ENCODE measurements at places on chromosomes 6 and 20.
A peak's percentile ranks its signal among the peaks of the same experiment; 100 is the strongest.

- DNase-seq: no peak
Measured at GRCh38 chr6:137227871-137228302, 8.7 kb upstream of the IFNGR1 start.

DNA sequence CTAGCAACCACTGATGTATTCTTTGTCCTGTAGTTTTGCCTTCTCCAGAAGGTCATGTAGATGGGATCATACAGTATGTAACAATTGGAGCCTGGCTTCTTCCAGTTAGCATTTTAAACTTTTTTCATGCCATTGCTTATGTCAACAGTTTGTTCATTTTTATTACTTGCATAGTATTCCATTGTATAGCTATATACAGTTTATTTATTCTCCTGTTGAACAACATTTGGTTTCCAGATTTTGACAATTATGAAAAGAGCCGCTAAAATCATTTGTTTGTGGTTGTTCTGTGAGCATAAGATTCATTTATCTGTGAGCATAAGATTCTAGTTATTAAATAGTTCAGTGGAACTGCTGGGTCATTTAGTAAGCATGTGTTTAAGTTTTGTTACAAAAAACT, 23.5 kb upstream of the CMTR1 start:
- DNase-seq: no peak

GRCh38 chr20:21344206-21344900, 41.2 kb downstream of the XRN2 start:
- DNase-seq: no peak

GRCh38 chr6:133644548-133644891, 244.4 kb upstream of the TCF21 start:
- no peak for DNase-seq

DNA sequence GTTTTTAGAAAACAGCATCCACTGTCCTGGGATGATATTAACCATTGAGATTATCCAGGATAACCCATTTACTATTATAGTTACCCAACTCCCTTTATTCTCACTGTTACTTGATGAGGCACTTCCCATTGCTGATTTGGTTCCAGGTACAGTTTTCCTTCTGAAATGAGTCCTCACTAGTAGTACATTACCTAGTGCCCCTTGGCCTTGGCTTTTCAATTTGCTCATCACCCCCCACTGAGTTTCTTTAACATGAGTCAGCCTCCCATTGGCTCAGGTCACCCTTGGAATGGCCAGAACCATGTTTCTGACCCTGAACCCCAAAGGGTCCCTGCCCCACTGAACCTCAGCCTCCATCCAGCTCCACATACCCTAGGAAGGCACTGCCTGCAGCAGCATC, 28.4 kb downstream of the MDGA1 start:
- no peak for DNase-seq

- no peak for DNase-seq
Measured at GRCh38 chr6:53671111-53671510, 5.6 kb upstream of the KLHL31 start.

- DNase-seq: no peak
Measured at GRCh38 chr6:141077355-141078333, 1055.1 kb upstream of the GJE1 start.

DNA sequence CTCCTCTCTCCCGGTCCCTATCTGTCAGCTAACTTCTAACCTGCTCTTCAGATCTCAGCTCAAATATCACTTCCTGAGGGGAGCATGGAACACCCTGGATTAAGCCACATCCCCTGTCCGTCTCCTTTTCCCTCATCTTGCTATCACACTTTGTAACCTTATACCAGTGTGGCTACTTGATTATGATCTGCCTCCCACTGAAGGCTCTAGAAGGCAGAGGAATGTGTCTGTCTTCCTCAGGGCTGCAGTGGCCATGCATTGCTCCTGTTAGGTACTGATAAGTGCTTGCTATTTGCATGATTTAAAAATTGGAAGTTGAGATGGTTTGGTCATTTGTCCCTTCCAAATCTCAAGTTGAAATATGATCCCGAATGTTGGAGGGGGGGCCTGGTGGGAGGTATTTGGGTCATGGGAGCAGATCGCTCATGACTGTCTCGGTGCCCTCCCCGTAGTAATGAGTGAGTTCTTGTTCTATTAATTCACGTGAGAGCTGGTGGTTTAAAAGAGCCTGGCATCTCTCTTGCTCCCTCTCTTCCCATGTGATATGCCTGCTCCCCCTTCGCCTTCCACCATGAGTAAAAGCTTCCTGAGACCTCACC, 71.4 kb downstream of the PLCB4 start:
- DNase-seq: no peak

DNA sequence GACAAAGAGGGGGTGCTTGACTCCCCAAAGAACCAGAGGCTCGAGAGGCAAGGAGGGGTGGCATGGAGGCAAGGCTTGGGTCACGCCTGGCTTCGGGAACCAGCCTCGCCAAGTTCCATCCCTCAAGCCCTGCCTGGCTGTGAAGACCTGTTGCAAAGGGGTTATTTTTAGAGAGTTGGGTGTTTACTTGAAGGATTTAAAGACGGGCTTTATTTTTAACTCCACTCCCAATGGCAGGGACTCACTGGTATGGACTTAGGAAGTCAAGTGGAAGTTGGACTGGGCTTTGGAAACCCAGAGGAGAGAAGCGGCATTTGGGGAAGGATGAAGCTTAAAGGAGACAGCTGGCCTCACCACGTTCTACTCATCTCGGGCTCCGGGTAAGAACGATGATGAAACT, 43.1 kb downstream of the JPH2 start:
- no peak for DNase-seq

DNA sequence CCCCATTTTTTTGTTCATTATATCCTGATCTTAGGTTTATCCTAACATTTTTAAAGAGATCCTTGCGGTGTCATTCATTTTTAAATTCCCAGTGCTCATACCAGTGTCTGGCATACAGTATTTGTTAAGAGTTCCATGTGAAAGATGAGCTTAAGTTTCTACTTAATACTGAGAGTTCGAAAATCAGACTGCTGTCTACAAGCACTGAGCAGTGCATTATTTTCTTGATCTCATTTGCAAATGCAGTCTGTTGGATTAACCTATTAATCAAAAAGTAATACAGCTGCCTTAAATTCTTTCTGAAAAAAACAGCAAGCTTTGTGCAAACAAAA, 663 bp downstream of the COQ3 start:
- DNase-seq: no peak

GRCh38 chr6:119536666-119537065, 187.1 kb upstream of the MAN1A1 start:
- DNase-seq: no peak

GRCh38 chr20:63452341-63452740, 20.1 kb downstream of the KCNQ2 start:
- DNase-seq: no peak

- no peak for DNase-seq
Measured at GRCh38 chr6:139698526-139699176, 324.2 kb upstream of the CITED2 start.

GRCh38 chr6:83354747-83355146, 76.1 kb downstream of the ME1 start:
- DNase-seq: no peak

- no peak for DNase-seq
Measured at GRCh38 chr20:59291740-59292383, 8.5 kb upstream of the EDN3 start.

DNA sequence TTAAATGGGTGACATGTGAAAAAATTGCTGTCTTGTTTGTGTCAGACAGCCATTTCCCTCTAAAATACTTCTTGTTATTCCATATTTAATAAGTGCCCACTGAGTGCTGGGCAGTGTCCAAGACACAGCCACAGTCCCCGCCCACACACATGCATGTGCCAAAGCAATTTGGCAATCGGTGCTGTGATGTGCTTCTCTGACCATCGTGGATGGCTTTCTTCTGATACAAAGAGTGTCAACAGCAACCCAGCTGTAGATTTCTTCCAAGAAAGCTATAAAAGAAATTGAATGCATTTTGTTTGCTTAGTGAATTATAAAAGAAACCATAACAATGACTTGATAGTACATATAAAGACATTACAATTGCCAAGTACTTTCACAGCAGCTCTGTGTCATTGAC, 140.5 kb upstream of the ATXN1 start:
- peak; percentile 17 for DNase-seq

- DNase-seq: no peak
Measured at GRCh38 chr6:148438632-148439031, 96.0 kb downstream of the SASH1 start.

DNA sequence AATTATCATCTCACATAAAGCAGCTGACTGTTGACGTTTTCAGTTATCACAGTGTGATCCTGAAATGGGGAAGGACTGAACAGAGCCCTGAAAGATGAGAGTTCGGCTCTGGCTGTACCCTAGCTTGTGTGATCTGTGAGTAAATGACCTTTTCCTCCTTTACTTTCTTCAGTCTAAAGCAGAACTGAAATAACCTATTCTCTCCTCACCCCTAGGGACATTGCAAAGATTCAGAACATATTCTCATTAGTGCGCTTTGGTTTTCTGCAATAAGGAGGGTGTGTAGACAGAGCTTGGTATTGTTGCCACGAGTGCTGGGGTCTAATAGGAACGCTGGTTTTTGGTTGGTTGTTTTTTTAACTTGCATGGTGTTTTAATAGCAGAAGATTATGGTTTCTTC, 16.7 kb downstream of the FARS2 start:
- DNase-seq: no peak

- DNase-seq: no peak
Measured at GRCh38 chr6:21158149-21158548, 435.4 kb upstream of the SOX4 start.

GRCh38 chr6:130848945-130849344, 21.7 kb downstream of the SMLR1 start:
- DNase-seq: no peak

GRCh38 chr6:2008383-2008976, 236.9 kb downstream of the GMDS start:
- DNase-seq: no peak

GRCh38 chr6:127458817-127459216, 372 bp downstream of the KIAA0408 start:
- DNase-seq: no peak

DNA sequence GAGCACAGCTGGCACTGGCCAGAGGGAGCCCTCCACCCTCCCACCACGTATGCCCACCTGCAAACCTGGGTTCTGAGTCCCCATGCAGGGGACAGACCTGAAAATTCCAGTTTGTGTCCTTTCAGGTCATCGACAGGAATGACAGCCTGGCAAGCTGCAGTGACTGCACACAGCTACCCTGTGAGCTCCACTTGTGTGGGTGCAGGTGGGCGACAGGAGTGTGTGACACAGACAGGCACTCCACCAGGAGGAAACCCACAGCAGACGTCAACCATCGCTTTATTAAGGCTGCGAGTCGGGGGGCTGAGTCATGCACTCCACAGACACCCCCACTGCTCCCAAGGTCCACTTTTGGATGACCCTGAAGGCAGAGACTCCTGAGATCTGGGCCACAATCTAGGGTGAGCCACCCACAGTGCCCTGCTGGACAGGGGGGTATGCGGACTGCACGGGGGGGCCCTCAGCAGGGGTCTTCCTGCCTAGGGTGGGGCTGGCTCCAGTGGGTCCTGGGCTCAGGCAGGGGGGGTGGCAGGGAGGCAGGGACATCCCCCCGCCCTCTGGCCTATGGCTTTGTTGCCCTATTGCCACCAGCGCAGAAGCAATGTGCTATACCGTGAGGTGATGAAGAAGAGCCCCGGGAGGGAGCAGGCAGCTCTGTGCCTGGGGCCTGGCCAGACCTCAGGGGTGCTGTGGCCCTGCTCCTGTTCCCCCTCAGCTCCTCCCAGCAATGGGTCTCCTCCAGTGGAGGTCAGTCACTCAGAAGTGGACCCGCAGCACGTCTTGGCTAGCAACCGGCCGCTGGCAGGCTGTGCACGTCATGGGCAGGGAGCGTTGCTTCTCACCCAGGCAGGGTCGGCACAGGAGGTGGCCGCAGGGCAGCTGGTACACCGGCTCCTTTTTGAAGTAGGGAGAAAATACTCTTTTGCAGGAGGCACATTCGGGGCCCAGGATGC, 25.1 kb upstream of the AVP start:
- DNase-seq: peak; percentile 41

- DNase-seq: no peak
Measured at GRCh38 chr6:55758156-55758937, 117.0 kb downstream of the BMP5 start.

GRCh38 chr6:24451581-24452388, 37.6 kb downstream of the GPLD1 start:
- DNase-seq: no peak

- DNase-seq: no peak
Measured at GRCh38 chr6:22108199-22108598, 188.6 kb downstream of the PRL start.

DNA sequence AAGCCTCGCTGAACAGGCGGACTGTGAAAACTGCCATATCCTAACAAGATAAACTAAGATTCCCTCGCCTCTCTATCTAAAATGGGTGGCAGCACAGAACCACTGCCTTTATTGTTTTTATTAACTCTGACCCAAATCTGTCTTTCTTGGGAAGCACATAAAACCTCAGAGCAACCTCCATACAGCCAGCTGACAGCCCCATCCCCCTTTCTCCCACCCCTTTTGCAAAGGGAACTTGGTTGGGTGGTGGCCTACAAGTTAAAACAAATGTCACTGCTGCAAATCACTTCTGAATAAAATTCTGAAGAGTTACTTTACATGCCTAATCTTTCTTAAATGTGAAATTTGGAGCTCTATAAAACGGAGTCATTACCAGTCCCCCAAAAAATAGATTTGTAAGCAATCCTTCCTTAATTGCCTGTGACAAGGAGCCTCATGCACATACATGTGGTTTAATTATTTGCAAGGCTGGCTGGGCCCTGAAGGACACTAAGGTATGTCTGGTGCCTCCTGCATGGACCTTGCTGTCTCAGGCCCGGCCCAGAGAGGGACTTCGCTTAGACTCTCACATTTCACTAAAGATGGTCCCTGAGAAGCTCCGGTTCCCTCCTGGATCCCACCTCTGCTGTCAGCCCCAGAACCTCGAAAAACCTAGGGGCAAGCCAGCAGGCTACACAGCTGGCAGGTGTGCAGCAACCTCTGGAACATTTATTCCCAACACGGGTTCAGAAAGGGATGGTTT, 21.7 kb downstream of the PXDC1 start:
- DNase-seq: no peak

DNA sequence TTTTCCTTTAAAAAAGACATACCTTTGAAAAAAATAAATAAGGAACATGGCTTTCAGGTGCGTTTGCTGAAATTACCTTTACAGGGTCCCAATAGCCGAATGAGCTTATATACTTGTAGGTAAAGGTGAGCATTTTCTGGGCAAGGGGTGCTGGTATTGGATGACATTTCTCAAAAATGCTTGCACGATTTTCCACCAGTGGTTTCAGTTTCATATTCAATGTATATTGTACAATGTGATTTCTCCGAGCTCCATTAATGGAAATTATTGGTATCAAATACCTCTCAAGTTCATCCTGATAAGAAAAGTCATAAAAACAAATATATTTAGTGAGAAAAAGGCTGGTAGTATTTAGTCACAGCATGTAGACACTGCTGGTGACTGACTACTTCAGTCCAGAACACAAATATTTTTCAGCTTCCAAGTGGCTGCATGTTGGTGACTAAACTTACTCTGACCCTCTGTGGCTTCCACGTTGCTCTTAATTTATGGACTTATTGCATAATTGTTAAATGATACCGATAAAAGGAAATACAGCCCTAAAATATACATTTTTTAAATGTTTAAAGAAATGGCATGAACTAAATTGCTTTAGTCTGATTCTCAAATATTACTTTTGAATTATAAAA, 32.9 kb upstream of the ZBTB24 start:
- DNase-seq: no peak

- no peak for DNase-seq
Measured at GRCh38 chr6:15465212-15465611, 197.6 kb downstream of the DTNBP1 start.

All from caudate nucleus (tissue), 63 donors.